ENCODE measurements at places on chromosomes 5 and 9. TPM values are rescaled to one million over a fixed set of nuclear protein-coding genes. Genes with fewer than 3 reads are reported as not detected.

Gene CSF1R
- total RNA-seq = 1.2 TPM

Gene SLC12A2
- total RNA-seq = 27.4 TPM

Gene GCNT1
- 9.7 TPM for total RNA-seq

Gene SPINK1
- not detected for total RNA-seq

Gene GLIPR2
- 22.7 TPM for total RNA-seq

Gene OGN
- total RNA-seq = not detected

Gene HTR1A
- total RNA-seq = not detected

Gene TLE1
- 0.30 TPM for total RNA-seq

Gene SVEP1
- total RNA-seq = not detected

Gene SEC16A
- total RNA-seq = 74.5 TPM

Gene FOXD4L4
- 0.16 TPM for total RNA-seq

Gene NUTM2G
- not detected for total RNA-seq

GRCh38 chr9:115671236-115671962 lies 482.2 kb upstream of the PAPPA start:
- no peak overlapping the region for H3K27ac ChIP-seq
- no peaks in the 10 kb centered on the region for H3K4me1 ChIP-seq
- H3K4me3 ChIP-seq = no peak overlapping the region
- no peaks in the 10 kb centered on the region for H3K36me3 ChIP-seq

DNA sequence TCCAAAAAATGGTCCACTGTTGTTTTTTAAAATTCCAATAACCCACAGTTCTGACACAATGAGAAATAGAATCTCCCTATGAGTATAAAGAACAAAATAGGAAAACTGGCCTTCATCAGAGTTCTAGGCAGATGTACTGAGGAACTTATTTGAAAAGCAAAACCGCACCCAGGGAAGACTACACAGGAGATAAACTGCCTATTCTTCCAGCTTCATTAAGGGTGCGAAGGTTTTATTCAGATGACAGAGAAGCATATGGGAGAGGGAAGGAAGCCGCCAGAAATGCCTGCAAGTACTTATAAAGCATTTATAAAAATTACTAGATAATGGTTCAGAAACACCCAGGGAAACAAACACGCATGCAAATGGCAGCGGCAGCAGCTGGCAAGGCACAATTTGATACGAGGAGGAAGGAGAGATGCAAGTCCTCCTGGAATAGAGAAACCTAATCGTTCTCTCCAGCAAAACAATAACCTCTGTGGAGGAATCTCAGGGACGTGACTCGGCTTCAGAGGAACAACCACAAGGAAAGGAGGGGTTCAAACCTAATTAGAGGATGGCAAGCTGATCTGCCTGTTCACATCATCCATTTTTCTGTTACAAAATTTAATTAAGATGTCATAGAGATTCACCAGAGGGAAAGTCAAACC lies 9.0 kb downstream of the TTLL11 start:
- H3K27me3 ChIP-seq = no peaks in the 10 kb centered on the region
- peaks cover 9% of the 10 kb centered on the region for H3K4me1 ChIP-seq
- no peak overlapping the region for H3K4me3 ChIP-seq
- DNase-seq = no peak
- H3K36me3 ChIP-seq = no peaks in the 10 kb centered on the region

- H3K27me3 ChIP-seq = no peaks in the 10 kb centered on the region
- peaks cover 1% of the 10 kb centered on the region for H3K36me3 ChIP-seq
- H3K4me1 ChIP-seq = no peaks in the 10 kb centered on the region
Measured at GRCh38 chr5:99747342-99747741, 787.8 kb upstream of the FAM174A start.

GRCh38 chr5:111680737-111681413 lies 76.1 kb downstream of the NREP start:
- no peaks in the 10 kb centered on the region for H3K27me3 ChIP-seq
- H3K4me3 ChIP-seq = no peak overlapping the region
- no peaks in the 10 kb centered on the region for H3K4me1 ChIP-seq
- H3K27ac ChIP-seq = no peak overlapping the region
- H3K36me3 ChIP-seq = no peaks in the 10 kb centered on the region

DNA sequence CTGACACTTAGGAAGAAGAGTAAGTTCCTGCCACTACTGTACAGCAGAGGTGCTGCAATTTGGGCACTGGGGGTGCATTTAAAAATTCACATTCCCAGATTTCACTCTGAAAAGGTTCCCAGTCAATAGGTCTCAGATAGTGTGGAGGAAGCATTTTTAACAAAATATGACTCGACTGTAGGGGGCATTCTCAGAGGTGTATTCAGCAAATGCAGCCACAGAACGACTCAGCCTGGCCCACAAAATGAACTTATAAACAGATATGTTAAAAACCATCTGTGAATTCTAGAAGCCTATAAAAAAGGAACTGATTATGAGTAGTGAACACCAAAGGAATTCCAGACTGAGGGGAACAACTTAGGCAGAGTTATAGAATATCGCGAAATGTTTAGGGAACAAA lies 31.1 kb downstream of the MLLT3 start:
- peaks cover 51% of the 10 kb centered on the region for H3K4me1 ChIP-seq
- no peaks in the 10 kb centered on the region for H3K27me3 ChIP-seq
- H3K27ac ChIP-seq = no peak overlapping the region
- H3K4me3 ChIP-seq = no peak overlapping the region
- H3K36me3 ChIP-seq = peaks cover 4% of the 10 kb centered on the region

- no peaks in the 10 kb centered on the region for H3K36me3 ChIP-seq
- H3K4me3 ChIP-seq = peak overlapping the region; percentile 81
- peaks cover 37% of the 10 kb centered on the region for H3K4me1 ChIP-seq
- H3K27me3 ChIP-seq = no peaks in the 10 kb centered on the region
- DNase-seq = no peak
Measured at GRCh38 chr9:90000925-90001324, 396.1 kb downstream of the GADD45G start.

GRCh38 chr5:35634326-35634725 lies 16.7 kb downstream of the SPEF2 start:
- H3K36me3 ChIP-seq = peaks cover 40% of the 10 kb centered on the region
- H3K4me1 ChIP-seq = no peaks in the 10 kb centered on the region
- no peaks in the 10 kb centered on the region for H3K27me3 ChIP-seq
- no peak for DNase-seq
- no peak overlapping the region for H3K4me3 ChIP-seq

DNA sequence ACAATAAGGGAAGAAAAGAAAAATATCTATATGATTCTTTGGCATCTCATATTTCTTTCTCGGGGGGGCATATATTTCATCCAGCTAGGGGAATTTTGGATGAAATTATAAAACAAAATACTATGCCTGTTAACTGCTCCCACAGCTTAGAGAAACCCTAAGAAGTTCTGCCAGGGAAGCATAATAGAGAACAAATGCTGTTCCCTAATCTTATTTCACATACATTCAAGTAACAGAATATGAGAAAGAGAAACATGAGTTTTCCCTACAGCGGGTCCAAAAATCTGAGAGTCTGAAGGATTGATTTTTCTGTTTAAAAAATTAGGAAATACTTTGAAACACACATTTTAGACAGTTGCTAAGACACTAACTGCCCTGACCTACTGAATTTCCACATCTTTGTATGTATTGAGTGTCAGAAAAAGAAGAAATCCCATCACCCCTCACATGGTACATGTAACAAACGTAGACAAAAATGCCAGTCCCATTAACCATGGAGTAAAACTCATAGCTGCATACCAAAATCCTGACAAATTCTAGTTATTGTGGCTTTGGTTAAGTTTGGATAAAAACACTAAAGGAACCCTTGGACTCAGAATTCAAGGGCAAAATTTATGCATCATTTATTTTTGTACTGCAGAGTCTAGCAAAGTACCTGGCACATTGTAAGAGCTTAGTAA lies 620.2 kb upstream of the DMAC1 start:
- H3K27ac ChIP-seq = no peak overlapping the region
- no peak overlapping the region for H3K4me3 ChIP-seq
- H3K4me1 ChIP-seq = no peaks in the 10 kb centered on the region
- no peak for DNase-seq
- no peaks in the 10 kb centered on the region for H3K27me3 ChIP-seq
- no peaks in the 10 kb centered on the region for H3K36me3 ChIP-seq

DNA sequence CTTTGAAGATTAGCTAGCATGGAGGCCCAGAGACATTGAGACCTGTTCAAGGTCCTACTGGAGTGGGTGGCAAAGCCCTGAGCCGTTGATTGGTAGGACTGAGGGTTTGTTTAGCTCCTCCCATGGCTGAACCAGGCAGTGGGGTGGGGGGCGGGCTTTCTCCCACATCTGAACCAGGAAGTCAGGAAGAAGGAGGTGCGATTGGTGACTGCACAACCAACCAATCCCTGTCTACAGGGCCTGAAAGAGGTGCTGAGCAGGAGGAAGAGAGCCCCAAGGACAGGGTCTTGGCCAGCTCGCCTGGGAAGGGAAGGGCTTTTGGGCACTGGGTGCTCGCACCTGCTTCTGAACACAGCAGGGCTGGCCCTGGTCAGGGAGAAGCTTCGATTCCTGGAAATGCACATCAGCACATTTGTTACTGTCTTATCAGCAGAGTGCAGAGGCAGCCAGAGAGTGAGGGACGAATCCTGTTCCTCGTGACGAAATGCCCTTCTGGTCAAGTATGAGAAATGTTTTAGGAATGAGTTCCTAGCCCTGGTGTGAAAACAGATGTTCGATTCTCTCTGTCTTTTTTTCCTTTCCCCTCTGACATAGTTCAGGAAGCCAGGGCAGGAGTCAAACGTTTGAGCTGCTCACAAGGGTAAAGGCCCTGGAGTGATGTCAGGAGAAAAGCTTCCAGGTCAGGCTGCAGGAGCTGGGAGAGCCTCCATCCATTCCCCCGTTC lies 294.8 kb upstream of the KLF4 start:
- DNase-seq = no peak
- H3K4me1 ChIP-seq = no peaks in the 10 kb centered on the region
- H3K27ac ChIP-seq = no peak overlapping the region

DNA sequence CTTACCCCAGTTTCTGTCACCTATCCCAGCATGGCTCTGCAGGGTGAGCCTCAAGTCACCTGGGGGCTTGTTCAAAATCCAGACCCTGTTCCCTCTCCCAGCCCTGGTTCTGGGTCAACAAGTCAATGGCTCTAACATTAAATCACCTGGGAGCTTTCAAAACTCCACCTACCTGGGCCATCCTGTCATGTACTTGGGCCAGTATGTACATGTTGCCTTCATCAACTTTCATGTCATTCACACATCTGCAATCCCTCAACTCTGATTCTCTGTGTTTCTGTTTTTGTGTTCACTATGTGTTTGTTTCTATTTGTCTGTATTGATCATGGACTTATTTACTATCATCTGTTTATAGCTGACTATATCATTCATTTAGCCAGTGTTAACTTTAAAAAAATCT lies 2.1 kb upstream of the SH3GLB2 start:
- peaks cover 35% of the 10 kb centered on the region for H3K4me1 ChIP-seq
- no peak overlapping the region for H3K27ac ChIP-seq
- H3K4me3 ChIP-seq = no peak overlapping the region

- no peaks in the 10 kb centered on the region for H3K27me3 ChIP-seq
- peak overlapping the region; percentile 55 for H3K4me3 ChIP-seq
- peaks cover 32% of the 10 kb centered on the region for H3K4me1 ChIP-seq
- peak; percentile 52 for DNase-seq
Measured at GRCh38 chr9:128124873-128125579, 2.5 kb downstream of the PTGES2 start.

DNA sequence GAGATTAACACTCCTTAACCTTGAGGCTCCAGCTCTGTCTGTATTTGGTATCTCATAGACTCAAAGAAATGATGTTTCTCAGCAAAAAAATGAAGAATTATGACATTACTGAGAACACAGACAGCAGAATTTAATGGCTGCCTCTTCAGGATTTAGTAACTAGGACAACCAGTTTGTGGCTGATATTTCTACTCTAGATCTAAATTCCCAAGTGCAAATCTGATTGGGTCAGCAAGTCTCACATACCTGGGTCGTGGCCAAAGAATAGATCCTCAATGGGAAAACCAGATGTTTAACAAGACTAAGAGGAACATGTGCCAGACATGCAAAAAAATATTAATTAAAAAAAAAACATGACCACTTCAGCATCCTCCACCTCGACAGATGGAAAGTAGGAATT lies 608.9 kb downstream of the DTWD2 start:
- H3K36me3 ChIP-seq = no peaks in the 10 kb centered on the region
- no peak overlapping the region for H3K4me3 ChIP-seq
- no peaks in the 10 kb centered on the region for H3K4me1 ChIP-seq
- DNase-seq = no peak
- no peak overlapping the region for H3K27ac ChIP-seq
- no peaks in the 10 kb centered on the region for H3K27me3 ChIP-seq

DNA sequence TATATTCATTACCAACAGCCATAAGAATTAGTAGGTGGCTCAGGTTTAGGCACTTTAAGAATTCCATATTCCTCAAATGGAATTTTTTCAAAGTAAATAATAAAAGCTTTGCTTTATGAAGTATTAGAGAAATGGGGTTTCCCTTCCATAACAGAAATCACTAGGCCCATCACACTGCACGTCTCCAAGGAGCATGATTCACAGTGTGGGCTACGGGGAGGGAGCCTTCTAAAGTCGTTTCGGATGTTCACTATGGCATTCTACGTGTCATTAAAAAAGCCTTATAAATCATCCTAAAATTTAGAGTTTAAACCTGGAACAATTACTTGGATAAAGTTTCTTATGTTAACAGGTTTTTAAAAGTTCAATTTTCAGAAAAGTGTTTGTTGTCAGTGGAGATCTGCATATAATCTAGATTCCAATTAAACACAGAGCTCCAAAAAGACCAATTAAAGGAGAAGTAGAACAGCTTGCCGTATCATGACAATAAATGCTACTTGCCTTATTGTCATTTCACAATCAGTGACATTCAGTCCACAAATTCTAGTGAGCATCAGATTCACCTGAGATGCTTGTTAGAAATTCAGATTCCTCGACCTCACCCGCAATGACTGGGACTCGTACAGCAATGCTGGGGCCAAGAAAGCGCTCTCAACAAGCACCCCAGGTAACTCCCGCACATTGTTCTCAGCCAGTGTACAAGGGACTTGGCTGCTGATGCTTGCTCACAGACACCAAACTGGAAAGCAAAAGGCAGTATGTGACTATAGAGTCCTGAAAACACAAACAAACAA lies 115.7 kb downstream of the NFIB start:
- H3K4me1 ChIP-seq = no peaks in the 10 kb centered on the region
- H3K4me3 ChIP-seq = no peak overlapping the region
- peaks cover 6% of the 10 kb centered on the region for H3K27me3 ChIP-seq
- H3K36me3 ChIP-seq = no peaks in the 10 kb centered on the region
- no peak for DNase-seq

DNA sequence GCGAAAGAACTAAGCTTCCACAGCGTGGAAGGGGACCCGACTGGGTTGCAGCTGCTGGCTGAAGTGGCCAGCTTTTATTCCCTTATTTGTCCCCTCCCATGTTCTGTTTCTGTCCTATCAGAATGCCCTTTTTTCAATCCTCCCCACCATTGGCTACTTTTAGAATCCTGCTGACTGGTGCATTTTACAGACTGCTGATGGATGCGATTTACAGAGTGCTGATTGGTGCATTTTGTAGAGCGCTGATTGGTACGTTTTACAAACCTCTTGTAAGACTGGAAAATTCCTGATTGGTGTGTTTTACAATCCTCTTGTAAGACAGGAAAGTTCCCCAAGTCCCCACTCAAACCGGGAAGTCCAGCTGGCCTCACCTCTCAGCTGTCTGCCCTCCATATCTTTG lies 50.7 kb downstream of the KLF9 start:
- H3K36me3 ChIP-seq = peaks cover 1% of the 10 kb centered on the region
- H3K27me3 ChIP-seq = no peaks in the 10 kb centered on the region
- no peak for DNase-seq
- no peak overlapping the region for H3K4me3 ChIP-seq

- H3K27me3 ChIP-seq = peaks cover 60% of the 10 kb centered on the region
- no peaks in the 10 kb centered on the region for H3K36me3 ChIP-seq
- DNase-seq = no peak
- peaks cover 7% of the 10 kb centered on the region for H3K4me1 ChIP-seq
Measured at GRCh38 chr5:160315968-160316367, 3.6 kb upstream of the CCNJL start.

GRCh38 chr5:16550316-16550952 lies 66.4 kb downstream of the RETREG1 start:
- DNase-seq = peak; percentile 37
- no peak overlapping the region for H3K4me3 ChIP-seq
- H3K27ac ChIP-seq = no peak overlapping the region
- peaks cover 36% of the 10 kb centered on the region for H3K4me1 ChIP-seq
